Spinal cord (tissue), 10 donors: ENCODE measurements at places on chromosomes 1 and 21.

DNA sequence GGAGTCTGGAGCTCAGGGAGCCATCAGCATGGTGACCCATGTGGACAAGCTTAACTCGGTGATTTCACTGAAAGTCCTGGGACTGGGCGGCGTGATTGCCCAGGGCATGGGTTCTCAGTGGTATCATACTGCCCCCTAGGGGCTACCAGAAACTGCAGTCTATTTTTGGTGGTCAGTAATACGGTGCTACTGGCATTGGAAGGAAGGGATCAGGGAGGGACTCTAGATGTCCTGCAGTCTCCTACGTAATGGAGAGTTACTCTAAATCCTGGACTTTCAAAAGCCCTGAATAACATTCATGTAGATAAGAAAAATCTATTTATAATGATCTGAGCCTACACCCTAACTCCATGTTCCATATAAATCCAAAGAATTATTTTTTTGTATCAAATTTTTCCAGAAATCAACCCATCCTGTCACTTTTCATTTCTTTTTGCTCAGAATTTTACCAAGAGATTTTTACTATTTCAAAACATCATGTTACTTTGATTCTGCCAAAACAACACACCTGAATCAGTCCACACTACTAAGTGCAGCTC, 37.3 kb downstream of the PABPC4 start:
- peak; percentile 43 for DNase-seq

DNA sequence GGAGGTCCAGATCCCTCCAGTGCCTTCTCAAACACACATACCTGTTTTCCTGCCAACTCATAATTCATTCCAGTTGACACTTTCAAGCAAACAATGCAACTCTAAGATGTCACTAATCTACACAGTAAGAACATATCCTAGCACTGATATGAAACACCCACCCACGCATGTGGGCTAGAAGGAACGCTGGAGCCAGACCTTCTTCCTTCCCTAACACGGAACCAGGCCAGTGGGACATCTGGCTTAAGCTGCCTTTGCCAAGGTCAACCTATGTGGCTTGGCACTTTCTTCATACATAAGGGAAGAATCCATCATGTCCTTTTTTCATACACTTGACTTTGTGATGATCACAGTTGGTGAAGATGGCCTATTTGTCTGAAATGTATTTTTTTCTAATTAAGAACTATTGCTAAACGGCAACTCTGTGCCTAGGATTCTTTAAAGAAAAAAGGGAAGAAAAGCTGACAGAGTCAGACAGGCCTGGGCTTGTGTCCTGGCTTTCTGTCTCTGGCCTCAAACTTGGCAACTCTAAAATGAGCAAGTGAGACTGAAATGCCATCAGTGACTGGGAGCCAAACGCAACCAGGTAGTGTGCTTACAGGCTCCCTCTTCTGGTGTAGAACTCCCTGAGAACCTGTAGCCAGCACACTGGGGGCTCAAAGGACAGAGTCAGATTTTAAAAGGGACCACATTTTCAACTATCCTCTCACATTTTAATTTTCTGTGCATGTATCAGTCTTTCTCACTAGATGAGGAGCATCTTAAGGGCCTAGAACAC, 92.6 kb upstream of the BEND5 start:
- DNase-seq, result no peak

DNA sequence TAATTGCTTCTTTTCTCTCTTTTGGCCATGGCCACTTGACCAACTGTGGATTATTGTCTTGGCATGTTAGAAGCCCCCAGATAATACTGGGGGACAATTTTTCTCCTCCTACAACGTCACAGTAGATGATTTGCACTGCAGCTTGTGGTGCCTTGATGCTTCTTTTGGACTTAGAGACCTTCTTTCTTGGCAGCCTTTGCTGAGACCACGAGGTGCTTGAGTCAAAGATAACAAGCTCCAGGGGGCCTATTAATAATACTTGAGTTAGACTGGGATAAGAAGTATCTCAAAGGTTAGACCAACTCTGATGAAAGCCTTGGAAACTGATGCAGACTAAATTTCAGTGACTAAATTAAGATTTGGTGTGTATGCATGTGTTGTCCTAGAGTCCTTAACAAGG, 3.2 kb downstream of the PPP1R12B start:
- no peak for DNase-seq

GRCh38 chr1:79588719-79589118, 582.2 kb upstream of the ADGRL4 start:
- no peak for DNase-seq

DNA sequence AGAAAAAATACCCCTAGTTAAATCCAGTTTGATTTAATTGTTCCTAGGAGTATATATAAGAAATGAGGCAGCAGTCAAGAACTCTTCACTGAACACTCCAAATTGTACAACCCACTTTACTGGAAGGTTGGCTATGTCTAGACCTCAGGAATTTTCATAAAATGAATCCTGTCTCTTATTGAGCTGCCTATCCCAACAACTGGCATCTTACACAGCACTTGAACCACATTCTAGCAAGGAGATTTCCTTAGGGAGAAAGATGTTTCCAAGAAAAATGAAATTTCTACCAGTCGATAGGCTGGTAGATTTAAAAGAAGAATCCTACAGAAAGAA, 16.3 kb downstream of the RNF19B start:
- no peak for DNase-seq

- no peak for DNase-seq
These were observed 385.5 kb downstream of the SMYD3 start for GRCh38 chr1:246121533-246121932.

- DNase-seq, result no peak
These were observed 4.6 kb downstream of the SNX27 start for GRCh38 chr1:151616505-151616849.

DNA sequence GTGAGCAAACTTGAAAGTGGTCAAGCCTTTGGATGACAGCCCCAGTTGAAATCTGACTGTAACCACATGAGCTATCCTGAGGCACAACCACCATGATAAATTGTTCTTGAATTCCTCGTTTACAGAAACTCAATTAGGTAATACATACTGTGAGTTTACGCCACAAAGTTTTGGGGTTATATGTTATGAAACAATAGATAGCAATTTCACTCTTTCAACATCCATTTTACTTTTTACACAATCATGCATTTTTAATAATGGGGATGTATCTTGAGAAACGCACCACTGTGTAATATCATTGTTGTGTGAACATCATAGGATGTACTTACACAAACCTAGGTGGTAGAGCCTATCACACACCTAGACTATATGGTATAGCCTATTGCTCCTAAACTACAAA, 35.4 kb downstream of the OR2C3 start:
- no peak for DNase-seq

- peak; percentile 21 for DNase-seq
These were observed 35.4 kb upstream of the SRSF10 start for GRCh38 chr1:24015221-24016210.

- peak; percentile 0 for DNase-seq
These were observed 62.5 kb downstream of the WNT9A start for GRCh38 chr1:227885135-227885647.

DNA sequence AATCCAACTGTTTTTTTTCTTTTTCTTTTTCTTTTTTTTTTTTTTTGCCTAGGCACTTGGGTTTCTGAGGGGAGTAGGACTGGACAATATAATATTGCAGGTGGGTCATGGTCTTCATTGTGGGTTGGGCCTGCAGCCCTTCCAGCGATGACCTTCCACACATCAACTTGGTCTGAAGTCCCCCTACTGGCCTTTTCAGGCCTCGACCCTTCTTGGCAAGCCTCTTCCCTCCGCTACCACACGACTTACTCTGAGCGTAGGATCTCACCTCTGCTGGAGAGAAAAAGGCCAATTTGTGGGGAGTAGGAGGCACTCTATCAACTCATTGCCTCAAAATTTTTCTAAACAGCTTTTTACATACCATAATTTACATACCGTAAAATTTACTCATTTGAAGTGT, 51.1 kb upstream of the GRIK3 start:
- no peak for DNase-seq

GRCh38 chr1:192104852-192105251, 53.4 kb upstream of the RGS18 start:
- DNase-seq, result no peak

GRCh38 chr1:224302947-224303346, 27.0 kb downstream of the NVL start:
- DNase-seq, result no peak

- no peak for DNase-seq
These were observed 87.1 kb upstream of the LYST start for GRCh38 chr1:235953801-235954200.

GRCh38 chr1:228784181-228784580, 48.9 kb downstream of the RHOU start:
- DNase-seq, result no peak

DNA sequence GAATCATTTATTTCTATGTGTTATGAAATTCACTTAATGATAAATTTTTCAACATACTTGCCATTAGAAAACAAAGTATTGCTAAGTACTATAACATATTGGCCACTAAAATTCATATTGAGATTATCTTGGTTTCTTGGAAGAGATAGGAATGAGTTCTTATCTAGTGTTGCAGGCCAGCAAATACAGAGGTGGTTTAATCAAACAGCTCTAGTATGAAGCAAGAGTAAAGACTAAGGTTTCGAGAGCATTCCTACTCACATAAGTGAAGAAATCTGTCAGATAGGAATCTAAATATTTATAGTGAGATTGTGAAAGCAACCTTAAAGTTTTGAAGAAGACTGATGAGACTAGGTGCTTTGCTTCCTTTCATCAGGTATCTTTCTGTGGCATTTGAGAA, 37.9 kb upstream of the FOXE3 start:
- DNase-seq, result no peak
